Fibroblast of skin of scalp (primary cell): ENCODE measurements at places on chromosomes 7 and 10.

GRCh38 chr10:5888351-5888750, 1.3 kb downstream of the ANKRD16 start:
- DNase-seq: peak; percentile 17

DNA sequence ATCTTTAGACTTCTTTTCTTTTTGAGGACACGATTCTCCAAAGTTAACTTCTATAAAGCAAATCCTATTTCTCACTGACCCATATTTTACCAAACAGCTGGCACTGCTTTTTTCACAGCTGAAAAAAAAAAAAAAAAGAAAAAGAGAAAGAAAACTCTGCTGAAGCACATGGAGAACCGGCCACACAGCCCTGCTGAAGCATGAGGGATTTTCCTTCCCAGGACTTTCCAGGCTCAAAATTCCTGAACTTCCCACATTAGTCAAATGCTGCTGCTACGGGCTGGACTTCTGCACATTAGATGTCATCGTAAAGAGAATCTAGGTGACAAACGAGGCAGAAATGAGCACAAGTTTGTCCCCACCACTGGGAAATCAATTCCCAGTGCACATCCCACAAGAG, 25.2 kb downstream of the HIPK2 start:
- DNase-seq: no peak

- DNase-seq: no peak
Measured at GRCh38 chr7:37493123-37493522, 44.5 kb upstream of the ELMO1 start.

DNA sequence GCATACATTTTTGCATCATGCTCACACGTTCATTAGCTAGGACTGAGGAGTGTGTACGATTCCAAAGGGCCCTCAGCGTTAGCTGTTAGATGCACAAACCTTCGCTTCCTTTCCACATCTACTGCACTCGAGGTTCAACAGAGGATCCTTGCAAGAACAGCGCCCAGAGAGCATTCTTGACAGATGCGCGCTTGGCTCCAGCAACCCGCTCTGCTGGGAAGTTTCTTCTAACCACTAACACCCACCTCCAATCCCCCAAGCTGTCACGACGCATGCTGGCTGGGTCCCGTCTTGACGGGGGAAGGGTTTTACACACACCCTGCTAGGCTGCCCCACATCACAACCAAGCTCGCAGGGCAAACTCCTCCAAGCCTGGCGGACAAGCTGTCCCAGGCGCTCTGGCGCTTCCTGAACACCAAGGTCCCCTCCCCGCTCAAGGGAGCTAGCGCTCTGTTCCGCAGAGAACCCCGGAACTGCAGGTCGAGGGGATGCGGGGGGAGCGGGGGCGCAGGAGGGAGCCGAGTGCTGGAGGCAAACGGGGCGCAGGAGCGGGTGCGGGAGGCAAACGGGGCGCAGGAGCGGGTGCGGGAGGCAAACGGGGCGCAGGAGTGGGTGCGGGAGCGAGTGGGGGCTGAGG, 653 bp upstream of the ADRB1 start:
- peak; percentile 20 for DNase-seq

- DNase-seq: no peak
Measured at GRCh38 chr7:129989466-129989865, 36.7 kb upstream of the UBE2H start.

DNA sequence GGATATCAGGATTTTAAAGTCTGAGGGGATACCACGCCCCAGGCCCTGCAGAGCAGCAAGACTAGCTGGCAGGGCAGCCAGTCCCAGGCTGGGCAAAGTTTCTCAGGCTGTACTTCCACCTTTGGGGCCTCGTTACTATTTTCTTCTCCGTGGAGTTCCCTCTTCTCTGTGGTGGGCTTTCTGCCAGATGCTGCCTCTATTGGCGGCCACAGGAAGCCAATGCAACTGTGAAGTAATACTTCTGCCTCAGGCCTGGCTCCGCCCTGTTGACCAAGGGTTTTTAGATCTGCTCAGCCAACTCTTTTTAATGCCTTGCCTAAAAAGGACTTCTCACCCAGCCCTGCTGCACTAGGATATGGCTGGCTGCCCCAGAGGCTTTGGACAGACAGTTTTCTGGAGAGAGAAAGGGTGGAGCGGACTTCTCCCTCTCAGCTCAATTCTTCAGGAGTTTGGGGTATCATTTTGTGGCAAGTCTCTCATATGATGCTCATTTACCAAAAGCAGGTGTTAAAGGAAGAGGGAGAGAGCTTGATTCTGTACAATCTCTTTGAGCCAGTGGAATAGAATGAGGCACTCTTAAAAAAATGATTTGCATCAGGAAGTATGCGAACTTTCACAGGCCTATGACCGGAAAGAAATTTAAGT, 67.4 kb downstream of the HHEX start:
- DNase-seq: peak; percentile 75

DNA sequence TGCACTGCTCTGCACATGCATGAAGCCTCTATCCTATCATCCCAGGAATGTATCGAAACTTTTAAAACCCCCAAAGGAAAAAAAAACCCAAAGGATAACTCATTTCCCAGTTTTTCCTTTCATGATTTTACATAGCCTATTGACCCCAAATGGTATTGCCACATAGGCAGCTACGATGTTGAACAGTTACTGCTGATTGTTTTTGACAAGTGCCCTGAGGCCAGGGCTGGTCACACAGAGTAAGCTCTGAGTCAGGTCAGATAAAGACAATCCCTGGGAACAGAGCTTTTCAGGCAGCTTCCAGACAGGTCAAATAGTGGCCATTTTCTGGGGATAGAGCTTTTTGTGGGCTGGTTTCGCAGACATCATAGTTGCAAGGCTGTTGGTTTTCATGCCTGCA, 52.1 kb downstream of the MYL10 start:
- no peak for DNase-seq

GRCh38 chr7:117828825-117829224, 44.4 kb downstream of the CTTNBP2 start:
- peak; percentile 50 for DNase-seq

DNA sequence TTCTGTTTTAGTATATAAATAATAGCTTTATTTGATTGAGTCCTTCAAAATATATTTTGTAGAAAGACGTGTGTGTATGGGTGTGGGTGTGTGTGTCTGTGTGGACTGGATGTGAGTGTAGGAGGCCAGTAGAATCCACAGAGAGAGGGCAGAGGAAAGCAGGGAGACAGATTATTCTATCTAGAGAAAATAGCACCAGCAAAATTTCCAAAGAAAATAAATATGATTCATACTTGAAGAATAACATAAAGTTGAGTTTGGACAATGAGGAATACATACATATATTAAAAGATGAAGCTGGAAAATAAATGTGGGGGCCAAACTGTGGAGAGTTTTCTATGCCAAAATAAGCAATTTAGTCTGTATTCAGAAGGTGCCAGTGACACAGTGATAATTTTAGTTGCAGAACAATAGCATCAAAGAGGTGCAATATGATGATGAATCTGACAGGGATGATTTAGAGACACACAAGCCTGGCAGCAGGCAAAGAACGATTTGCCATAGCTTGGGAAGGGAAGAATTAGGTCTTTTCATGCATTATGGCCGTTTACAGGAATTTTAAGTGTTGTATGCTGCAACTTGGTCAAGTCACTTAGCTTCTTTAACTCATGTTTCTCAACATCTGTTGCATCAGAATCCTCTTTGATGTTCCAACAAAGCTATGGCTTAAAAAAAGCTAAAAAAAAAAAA, 121.3 kb downstream of the SEMA3A start:
- DNase-seq: peak; percentile 28

DNA sequence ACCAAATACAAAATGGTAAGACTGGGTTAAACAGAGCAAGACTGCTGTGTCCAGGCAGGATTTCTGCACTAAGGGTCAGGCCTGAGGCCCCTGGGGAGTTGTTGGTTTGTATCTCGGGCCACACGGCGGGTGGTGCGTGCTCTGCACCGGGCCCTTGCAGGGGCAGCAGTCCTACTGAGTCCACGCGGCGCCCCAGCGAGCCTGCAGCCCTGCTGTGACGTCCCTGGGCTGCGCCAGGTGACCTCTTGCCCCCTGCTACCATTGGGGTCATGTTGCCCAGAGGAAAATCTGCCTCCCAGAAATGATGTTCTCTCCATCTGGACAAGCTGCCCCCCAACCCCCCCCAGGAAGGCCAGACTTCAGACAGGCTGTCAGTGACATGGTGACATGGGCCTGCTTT, 281.5 kb downstream of the CELF2 start:
- DNase-seq: no peak

DNA sequence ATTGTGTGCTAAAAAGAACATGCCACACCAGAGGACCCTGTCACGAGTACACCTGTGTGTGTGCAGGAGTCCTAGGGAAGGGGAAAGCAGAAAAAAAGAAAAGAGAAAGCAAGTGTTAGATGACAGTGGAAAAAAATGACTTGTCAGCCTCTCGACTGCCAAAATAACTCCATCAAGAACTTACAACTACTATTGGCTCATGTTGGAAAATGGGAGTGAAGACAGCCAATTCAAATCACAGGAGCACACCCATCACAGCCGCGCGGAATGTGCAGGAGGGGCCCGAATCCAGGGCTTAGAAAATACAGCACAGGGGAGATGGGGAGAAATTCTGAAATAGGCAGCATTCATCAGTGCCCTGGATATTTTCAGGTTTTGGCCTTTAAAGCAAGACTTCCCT, 38.1 kb upstream of the FOXI2 start:
- no peak for DNase-seq

DNA sequence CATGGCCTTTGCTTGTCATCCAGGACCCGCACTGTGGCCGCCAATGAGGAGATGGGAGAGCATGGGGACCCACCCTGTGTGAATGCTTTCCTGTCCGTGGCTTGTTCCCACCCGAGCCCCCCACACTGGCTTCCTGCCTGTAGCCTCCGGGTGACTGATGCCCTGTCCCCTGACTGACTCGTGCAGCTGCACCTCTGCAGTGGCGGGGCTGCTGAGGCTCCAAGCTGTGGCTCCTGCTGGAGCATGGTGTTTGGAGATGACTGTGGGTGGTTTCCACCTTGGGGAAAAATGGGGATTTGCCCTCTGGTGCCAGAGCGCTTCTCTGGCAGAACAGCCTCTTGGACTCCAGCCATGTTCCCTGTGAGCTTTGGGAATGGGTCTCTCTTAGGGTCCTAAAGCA, 2.1 kb downstream of the CAMK1D start:
- no peak for DNase-seq

GRCh38 chr7:148722340-148723165, 23.9 kb downstream of the CUL1 start:
- no peak for DNase-seq

GRCh38 chr7:140326116-140326928, 72.0 kb downstream of the SLC37A3 start:
- DNase-seq: peak; percentile 59

GRCh38 chr7:131692131-131692960, 135.9 kb upstream of the PODXL start:
- peak; percentile 46 for DNase-seq

GRCh38 chr7:88566162-88566729, 193.3 kb upstream of the ZNF804B start:
- DNase-seq: no peak

GRCh38 chr7:3436746-3437145, 135.7 kb downstream of the SDK1 start:
- peak; percentile 92 for DNase-seq

DNA sequence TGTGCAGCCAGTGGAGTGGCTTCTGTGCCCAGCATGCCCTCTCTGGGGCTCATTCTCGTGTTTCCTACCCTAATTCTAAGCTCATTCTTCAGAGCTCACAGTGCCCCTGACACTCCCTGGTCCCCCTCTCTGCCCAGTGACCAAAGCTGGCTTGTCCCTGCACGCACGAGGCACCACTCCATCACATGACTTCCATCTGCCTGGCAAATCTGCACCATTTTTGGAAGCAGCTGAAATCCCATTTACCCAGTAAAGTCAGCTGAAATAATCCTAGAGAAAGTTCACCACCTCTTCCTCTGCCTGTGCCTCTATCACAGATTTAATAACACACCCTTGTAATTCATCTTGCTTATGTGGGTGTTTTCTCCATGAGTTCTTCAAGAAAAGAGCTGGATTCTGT, 616.9 kb downstream of the PTPRN2 start:
- DNase-seq: no peak

- no peak for DNase-seq
Measured at GRCh38 chr7:125644109-125644508, 714.5 kb upstream of the POT1 start.

DNA sequence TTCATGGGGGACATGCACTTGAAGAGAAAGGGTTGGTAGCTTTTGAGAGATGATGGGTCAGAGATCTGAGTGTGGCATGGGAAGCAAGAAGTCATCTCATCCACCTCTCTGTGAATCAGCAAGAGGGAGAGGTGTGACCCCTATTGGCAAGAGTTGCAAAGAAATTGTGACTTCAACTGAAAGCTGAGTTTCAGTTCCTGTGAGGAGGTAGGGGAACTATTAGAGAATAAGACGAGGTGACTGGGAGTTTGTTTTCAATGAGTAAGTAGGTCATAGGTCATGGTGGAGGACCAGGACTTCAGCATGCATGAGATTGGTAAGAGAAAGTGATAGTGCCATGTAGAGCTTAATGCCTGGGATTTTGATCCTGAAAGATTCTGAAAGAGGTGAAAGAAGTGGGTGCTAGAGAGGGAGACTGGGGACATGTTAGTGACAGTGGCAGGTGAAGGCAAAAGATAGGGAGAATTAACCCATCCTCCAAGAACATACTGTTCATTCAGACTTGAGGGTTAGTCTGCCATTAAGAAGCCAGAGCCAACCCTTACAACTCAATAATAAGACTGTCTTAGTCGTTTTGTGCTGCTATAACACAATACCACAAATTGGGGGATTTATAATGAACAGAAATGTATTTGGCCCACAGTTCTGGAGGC, 75.5 kb upstream of the CAPZA2 start:
- DNase-seq: peak; percentile 38

DNA sequence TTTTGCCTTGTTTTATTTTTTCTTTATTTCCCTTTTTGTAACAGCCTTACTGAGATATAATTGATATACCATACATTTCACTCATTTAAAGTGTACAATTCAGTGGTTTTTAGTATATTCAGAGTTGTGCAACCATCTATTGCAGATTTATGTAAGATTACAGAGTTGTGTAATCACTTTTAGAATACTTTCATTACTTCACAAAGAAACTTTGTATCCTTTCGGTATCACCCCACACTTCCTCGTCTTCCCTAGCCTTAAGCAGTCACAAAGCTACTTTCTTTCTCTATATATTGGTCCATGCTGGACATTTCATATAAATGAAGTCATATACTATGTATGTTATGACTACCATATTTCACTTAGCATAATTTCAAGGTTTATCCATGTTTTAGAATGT, 74.6 kb downstream of the ATRNL1 start:
- DNase-seq: no peak

GRCh38 chr10:68560186-68560942, at the start of gene TET1:
TSS of gene TET1 (plus strand) at chr10:68560337. CDS start at chr10:68572339, 12,002 bp downstream.
- peak; percentile 77 for DNase-seq

GRCh38 chr10:36094096-36094495, 452.0 kb upstream of the FZD8 start:
- DNase-seq: no peak

- peak; percentile 59 for DNase-seq
Measured at GRCh38 chr10:78505657-78506056, 472.0 kb downstream of the RPS24 start.
